ENCODE measurements at places on chromosomes 2 and 18. TPM values are rescaled to one million over a fixed set of nuclear protein-coding genes. Genes with fewer than 3 reads are reported as not detected.

Gene EVA1A
- total RNA-seq = 26.7 TPM

Gene LRRTM1
- total RNA-seq = not detected

Gene EVX2
- total RNA-seq = not detected

Gene RAX
- not detected for total RNA-seq

Gene CCDC142
- total RNA-seq = 24.4 TPM

Gene CNRIP1
- total RNA-seq = 20.5 TPM

Measured in smooth muscle cell of the pulmonary artery (primary cell).